Activated naive CD8-positive, alpha-beta T cell treated with anti-CD3 and anti-CD28 coated beads for 36 hours (primary cell): ENCODE measurements at places on chromosomes 7 and 10. TPM values are rescaled to one million over a fixed set of nuclear protein-coding genes. Genes with fewer than 3 reads are reported as not detected.

Gene BAMBI
- total RNA-seq: 0.68 TPM

GRCh38 chr10:129096065-129096984, 370.7 kb upstream of the MGMT start:
- no peak for DNase-seq

GRCh38 chr7:74012842-74013249, 15.1 kb upstream of the ELN start:
- DNase-seq: no peak

Gene SPDYE16
- total RNA-seq: 0.12 TPM

- DNase-seq: no peak
Measured at GRCh38 chr10:11871466-11871865, 48.3 kb downstream of the PROSER2 start.
